ENCODE measurements at places on chromosomes 4 and X.

- DNase-seq = no peak
Measured at GRCh38 chrX:15751155-15751819, 13.2 kb downstream of the CA5B start.

DNA sequence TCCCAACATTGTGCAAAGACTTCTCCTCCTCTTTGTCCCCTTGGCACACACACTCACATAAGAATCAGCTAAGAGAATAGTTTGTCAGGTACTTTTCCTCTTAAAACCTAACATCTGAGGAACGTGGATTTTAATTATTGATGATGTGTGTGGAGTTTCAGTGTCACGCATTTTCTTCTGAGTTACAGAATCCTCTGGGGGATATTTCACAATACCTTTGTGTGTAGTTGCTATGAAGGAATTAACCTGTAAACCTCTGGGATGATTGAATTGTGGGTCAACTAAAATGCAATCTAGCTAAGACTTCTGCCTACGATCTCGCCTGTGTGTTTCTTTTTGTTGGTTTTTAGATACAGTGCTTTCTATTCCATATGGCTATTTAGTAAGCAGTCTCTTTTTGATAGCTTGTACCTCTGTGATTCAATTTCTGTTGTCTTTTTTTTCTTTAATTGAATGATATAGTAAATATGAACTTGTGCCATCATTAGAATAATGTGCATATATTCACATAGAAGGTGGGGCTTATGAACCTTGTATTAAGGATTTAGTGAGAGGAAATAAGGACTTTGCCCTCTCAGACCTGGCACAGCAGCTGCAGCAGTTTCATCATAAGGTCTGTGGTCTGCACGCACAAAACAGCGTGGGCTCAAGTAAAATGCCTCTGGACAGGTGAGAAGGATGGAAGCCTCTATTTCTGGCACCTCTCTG, 99.2 kb downstream of the TSPAN7 start:
- no peak for DNase-seq

GRCh38 chr4:78213218-78213617, 156.1 kb downstream of the FRAS1 start:
- no peak for DNase-seq

DNA sequence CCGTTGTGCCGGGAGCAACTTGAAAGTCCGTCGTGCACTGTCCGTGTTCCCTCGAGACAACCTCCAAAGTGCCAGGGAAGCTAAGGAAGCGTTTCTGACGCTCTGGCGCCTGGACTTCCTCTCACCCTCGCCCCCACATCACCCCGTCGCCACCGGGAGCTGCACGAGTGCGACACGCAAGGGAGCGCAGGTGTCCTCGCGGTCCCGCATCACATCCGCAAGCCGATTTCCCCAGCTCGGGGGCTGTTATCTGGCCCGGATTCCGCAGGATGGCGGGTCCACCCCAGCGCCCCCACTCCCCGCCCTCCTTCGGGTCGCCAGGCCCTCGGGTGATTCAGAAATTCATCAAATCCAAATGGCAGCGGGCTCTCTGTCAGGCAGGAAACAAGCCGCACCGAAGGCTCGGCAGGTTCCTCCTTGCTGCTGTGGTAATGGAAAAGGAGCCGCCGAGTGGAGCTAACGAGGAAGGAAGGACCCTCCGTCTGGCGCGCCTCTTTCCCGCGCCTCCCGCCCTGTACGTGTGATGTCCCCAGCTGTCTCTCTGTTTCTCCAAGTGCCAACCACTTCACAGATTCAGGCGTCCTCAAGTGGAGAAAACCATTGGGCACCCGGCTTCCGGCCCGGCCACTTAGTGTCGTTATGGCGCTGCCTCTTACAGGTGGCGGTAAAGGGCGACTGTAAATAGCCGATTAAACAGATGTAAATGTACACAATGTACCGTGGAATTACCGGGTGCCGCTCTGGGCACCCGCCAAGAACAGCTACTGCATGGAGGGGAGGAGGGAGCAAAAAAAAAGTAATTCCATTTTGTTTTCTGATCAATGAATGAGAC, 921 bp upstream of the SETD7 start:
- DNase-seq = peak; percentile 59

- no peak for DNase-seq
Measured at GRCh38 chr4:8867624-8868320, 3.9 kb downstream of the HMX1 start.

GRCh38 chr4:71217688-71218087, 121.1 kb upstream of the SLC4A4 start:
- no peak for DNase-seq

DNA sequence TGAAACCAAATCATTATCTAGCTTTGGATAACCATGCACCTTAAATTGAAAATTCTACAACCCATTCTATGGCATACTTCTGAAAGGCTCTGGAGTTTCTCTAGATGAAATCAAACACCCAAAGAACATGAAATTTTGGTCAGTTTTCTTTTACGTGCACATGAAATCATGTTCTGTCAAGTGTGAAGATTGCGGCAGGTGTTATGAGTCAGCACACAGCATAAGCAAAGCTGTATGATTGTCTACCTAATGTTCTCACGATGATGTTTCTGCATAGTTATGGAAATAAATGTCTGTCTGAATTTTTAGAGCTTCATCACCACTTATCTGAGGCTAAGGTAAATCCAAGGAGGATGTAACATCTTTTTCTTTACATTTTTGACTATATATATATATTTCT, 495.3 kb downstream of the IL1RAPL1 start:
- no peak for DNase-seq

GRCh38 chr4:80011636-80012236, 61.3 kb downstream of the ANTXR2 start:
- no peak for DNase-seq

DNA sequence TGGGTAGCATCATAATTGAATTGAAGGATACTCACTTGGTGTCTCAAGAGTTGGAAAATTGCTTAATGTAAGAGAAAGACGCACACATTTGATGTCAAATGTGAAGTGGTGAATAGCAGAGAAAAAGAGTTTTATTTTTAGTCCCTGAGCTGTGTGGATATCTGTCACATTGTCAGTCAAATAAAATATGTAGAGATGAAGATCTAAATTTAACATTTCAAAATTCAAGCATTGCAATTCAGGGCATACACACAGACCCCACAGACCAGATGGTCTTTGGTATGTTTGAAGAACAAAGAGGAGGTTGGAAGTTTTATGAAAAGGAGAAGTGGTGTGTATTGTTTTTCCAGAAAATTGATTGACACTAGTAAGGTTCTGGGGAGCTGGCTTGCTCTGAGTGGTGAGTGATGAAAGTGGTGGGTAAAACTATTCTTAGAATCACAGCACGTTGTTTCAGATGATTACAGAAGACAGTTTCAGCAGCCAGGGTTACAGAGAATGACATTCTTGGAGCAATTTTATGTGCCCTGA, 44.9 kb upstream of the BBS12 start:
- no peak for DNase-seq

GRCh38 chrX:18424482-18425198, 768 bp upstream of the CDKL5 start:
- DNase-seq = peak; percentile 1

GRCh38 chr4:186067757-186068385, 1.1 kb upstream of the TLR3 start:
- DNase-seq = no peak

GRCh38 chrX:143634663-143635455, 1.0 kb downstream of the SLITRK4 start:
- no peak for DNase-seq

GRCh38 chr4:95181243-95181995, 367.4 kb downstream of the UNC5C start:
- DNase-seq = no peak

GRCh38 chr4:156966836-156967235, 4.8 kb downstream of the PDGFC start:
- no peak for DNase-seq

DNA sequence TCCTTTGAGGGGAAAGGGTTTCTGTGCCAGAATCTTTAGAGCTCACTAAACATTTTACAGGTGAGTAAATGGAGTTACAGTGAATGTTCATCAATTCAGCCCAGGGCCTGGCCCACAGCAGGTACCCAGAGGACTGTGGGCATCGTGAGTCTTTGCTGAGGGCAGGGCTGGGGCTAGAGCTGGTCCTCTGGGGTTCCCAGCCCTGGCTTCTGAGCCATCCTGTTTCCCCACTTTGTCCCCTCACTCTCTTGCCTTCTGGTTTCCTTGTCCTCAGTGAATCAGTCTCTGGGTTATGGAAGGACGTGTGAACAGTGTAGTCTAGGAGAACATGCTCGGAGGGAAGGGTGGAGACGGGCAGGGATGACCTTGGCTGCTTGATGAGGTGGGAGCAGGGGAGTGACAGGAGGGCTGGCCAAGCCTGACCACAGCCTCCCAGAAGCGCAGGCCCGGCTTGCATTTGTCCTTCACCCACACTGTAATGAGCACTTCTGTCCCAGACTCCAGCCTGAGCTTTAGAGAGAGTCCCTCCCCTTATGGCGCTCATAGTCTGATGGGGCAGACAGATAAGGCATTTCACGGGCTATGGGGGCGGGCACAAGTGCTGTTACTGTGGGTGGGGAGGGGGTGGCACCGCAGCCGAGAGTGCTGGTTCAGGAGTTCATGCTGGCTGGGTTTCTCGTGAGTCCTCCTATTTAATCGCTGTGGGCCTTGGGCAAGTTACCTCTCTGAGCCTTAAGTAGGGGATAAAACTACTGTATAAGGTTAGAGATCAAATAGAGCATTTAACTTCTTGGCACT, 17.3 kb downstream of the TBC1D14 start:
- DNase-seq = peak; percentile 56

DNA sequence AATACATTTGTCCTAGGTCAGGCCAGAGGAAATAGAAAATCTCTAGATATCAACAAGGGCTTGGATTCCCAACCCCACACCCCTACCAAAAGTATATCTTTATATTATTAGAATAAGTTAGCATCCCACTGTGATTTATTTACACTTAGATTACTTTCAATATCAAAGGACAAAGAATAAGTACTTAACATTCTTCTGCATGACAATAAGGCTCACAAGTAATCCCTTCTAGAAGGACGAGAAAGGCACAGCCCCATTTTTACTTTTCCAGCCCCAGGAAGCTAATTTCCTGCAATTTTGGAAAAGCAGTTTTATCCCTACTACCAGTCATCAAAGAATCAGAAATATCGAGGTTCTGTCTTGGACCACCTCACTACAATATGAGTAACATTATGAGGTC, 14.1 kb upstream of the SLITRK2 start:
- DNase-seq = no peak

DNA sequence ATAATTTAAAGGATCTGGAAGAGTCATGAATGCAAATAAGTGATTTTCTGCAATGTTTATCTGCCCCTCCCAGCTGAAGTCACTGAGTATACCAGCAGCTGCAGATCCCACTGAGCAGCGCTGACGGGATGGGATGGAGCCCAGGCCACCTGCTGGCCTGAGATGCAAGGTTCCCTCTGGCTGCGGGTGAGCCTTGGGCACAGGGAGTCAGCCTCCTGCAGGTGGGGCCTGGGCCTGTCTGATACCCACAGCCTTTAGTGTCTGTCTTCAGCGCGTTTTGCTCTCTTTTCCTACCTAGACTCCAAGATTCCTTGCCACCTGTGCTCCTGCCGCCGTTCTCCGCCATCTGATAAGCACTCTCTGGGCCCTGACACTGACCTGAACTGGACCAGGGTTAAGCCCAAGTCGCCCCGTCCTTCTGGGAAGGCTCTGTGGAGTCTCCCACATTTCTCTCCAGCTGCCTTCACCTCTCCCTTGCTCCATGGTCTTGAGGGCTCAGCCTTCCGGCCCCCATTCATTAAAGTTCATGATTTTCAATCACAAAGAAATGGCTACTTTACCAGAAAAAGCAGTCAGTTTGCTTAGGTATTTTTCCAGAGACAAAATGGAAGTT, 223.1 kb upstream of the FAT1 start:
- no peak for DNase-seq

DNA sequence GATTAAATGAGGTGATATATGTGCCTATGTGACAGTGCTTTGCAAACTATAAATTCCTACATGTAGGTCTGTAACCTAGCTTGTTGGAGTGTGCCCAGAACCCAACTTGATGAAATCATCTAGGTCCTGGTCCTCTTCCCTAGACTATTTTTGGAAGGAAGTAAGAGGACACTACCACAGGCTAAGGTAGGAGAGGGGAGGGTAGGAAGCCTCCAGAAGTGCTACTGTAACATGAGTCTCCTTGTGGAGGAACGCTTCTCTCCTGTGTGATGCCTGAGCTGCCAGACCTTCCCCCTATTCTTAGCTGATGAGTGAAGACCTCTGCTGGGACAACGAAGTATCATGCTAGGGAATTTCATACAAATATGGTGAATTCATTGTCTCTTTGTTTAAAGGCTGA, 41.8 kb upstream of the IL21 start:
- no peak for DNase-seq

DNA sequence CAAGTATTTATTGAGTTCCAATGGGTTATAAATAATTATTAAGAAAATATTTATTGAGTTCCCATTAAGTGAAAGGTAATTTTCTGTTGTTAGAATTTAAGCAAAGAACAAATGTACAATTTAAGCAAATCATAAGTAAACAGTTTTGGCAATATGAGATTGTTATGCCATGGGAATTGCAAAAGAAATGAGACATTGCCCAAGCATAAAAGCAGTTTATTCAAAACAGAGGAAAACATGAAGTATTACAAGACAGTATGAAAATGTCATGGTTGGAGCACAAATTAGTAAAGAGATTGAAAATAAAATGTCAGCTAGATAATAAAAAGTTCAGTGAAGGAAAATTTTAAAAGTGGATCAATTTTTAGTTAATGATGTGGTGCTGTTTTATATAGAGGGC, 706.1 kb upstream of the EPHA5 start:
- DNase-seq = no peak

DNA sequence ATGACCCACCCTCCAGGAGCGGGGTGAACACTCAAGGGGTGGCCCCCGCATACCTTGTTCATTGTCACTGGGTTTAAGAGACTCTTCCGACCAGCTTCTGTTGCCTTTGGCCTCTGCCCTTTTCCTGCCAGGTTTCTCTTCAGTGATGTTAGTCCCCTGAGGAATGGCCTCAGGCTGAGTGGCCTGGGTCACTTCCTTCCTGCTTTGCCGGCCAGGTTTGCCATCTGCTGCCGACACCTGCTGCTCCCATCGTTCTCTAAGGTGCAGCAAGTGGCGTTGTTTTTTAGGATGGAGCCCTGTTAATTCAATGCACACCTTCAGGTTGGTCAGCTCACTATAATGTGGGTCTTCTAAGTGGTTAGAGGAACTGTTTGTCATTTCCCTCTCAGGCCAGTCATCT, 34.2 kb downstream of the BCOR start:
- no peak for DNase-seq

DNA sequence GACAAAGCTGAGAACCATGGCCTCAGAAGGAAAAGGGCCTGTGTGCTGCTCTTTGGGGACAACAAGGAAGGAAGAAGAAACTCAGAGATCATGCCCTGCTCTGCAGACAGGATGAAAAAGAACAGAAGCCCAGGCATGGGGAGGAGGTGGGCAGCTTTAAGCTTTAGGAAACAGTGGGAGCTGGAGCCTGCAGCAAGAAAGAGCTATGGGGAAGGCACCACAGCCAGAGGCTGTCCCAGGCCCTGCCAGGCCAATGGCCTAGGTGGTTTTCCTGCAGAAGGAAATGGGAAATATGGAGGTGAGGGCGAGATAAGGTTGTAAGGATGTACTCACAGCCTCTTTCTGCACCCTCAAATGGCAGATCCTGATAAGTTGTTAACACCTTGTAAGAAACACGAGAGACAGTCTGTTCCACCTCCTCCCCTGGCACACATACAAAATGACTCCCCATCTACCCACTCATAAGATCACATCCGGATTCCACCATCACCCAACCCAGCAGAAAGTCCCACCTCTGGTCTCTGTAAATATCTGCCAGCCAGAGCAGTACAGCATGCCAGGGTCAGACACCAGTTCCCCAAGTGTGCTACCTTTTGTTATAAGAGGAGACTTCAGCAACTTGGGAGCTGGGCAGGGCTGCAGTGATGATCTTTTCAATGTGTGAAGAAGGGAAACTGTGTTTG, 105.2 kb downstream of the RTL5 start:
- DNase-seq = no peak
